ENCODE measurements at places on chromosomes 6 and 20.

DNA sequence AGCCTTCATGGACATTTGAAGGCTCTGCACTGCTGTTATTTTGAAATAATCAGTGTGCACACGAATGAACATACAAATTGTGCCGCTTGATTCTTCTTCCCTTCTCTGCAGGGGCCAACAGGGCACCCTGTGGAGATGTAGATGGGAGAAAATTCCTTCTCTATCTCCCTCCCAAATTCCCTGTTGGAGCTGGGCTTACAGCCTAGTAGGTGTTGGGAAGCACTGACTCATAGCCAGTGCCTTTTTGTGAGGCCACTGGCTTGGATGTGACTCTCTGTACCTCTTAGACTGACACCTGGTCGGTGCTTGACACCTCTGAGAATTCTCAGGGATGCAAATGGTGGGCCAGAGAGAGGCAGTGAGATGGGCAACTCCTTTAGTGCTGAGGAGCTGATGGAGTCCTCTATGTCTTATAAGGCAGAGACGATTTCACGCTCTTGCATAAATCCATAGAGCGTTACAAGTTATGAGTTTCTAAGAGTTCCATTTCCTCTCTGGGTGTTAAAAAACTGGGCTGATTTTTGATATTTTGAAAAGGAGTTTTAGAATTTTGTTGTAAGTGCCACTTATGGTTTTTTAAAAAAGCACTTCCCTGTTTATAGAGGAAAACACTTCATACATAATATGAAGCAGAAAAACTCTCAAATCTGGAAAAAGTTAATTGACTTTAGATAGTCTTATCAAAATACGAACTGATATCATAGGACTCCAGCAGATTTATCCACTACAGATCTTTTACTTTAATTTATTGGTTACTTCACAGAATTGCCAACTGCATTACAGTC, 89.8 kb upstream of the MAP3K7 start:
- DNase-seq, result no peak

- no peak for DNase-seq
Measured at GRCh38 chr6:36220226-36220625, 23.7 kb downstream of the BRPF3 start.

DNA sequence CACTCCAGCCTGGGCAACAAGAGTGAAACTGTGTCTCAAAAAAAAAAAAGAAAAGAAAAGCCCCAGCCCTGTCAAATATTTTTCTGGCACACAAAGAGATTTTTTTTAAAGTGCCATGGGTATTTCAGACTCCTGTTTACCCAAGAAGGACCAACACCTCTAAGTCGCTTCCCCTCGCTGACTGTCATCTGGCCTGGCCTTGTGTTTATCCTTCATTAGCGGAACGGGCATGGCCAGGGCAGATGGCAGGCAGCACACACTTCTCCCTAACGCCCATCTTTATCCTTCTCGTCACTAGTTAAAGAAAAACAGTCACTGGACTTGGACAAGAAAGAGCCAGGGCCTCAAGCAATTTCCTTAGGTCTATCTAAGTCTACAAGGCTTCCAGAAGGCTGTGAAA, 7.3 kb upstream of the CBFA2T2 start:
- DNase-seq, result no peak

DNA sequence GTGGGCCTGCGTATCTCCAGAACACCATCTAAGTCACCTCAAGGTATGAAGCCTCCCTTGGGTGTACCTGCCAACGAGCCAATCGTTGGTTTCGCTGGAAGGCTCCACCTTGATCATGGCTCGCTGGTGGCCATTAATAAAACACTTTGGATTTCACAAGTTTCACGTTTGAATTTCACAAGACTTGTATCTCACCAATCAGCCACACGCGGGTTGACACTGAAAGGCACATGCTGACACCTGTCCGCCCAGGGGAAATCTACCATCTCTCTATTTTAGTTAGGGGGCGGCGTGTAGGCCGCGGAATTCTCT, 586 bp upstream of the HMGA1 start:
- no peak for DNase-seq

DNA sequence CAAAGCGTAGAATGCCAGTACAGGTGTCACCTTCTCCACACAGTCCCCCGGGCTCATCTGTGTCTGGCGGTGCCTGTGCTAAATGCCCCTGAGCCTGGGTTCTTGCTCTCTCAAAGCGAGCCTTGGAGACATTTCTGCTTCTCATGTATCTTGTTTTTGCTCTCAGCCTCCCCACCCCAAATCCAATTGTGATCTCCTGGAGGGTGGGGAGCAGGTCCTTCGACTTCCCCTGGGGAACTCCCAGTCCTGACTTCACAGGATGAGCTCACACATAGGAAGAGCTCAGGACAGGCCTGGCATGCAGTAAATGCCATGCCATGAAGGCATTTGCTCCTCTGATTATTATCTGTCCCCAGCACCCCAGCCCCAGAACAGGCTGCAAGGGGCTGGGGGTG, 58.1 kb downstream of the NOL4L start:
- DNase-seq, result no peak
